ENCODE measurements at places on chromosomes 6 and 20.

GRCh38 chr20:1299522-1299921 is 29.4 kb downstream of the SDCBP2 start:
- peak; percentile 27 for DNase-seq

DNA sequence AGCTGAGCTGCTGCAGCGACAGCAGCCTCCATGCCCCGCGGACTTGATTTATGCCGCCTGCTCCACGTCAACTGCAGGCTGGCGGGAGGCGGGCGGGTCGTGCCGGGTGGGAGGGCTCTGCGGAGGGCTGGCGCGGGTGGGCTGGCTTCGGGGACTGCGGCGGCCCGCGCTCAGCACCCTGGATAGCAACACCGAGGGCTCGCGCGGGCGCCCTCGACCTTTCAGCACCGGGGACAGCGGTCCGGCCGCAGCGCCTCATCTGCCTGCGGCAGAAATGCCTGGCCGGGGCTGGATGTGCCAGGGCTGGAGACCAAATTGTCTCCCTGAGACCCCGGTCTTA is 792 bp downstream of the SNAP25 start:
- peak; percentile 93 for DNase-seq

DNA sequence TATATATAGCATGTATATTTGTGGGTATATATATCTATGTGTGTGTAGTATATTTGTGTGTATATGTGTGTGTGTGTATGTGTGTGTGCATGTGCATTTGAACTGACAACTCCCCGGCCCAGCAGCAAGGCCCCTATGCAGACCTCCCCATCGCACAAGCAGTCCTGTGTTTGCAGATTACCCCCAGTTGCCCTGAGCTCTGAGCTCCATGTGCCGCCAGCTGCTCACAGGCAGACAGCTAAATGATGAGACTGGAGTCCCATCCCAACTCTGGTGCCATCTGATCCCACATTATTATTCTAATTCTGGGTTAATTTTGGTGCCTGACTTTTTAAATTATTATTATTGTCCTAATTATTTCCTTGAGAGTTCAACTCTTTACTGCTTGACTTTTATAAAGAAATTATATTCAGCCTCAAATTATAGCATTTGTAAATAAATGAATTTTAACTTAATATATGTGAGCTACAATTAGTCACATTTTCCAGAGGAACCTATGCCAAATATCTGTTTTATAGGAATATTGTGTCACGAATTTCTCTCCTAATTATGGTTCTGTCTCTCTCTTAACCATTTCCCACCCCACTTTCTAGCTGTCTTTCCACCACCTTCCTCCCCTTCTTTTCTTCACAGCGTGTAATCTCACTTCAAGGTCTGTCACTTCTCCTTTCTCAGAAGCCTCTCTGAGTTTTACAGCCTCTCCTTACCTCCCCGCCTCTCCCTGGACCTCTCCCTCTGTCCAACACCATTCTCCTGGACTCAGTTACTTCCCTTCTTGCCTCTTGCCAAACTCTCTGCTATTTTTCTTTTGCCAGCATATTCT is 90.6 kb upstream of the SYNDIG1 start:
- no peak for DNase-seq

GRCh38 chr20:63966944-63967322 is 2.8 kb downstream of the ZNF512B start:
- DNase-seq = no peak

- DNase-seq = no peak
Measured at GRCh38 chr6:22765015-22765414, 195.6 kb downstream of the HDGFL1 start.
